IMR-90 (cell line): ENCODE measurements at places on chromosomes 6 and 20. TPM values are rescaled to one million over a fixed set of nuclear protein-coding genes. Genes with fewer than 3 reads are reported as not detected.
A peak's percentile ranks its signal among the peaks of the same experiment; 100 is the strongest.

DNA sequence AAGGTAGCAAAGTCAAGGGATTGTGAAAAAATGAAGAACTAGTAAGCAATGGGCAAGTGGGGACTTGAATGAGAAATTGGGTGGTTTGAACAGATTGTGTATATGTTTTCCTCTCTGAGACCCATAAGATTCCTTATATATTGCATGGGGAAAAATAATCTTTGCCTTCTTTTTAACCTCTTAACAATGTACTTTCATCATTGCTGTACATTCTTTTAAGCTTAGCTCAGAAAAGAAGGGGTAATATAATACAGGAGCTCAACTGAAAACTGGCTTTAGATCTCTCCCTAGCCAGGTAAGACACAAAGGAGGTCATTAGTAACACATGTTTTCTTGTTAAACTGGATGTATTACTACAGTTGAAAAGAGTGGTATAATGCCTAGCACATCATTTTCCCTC, 287.2 kb downstream of the RNF144B start:
- DNase-seq: no peak

DNA sequence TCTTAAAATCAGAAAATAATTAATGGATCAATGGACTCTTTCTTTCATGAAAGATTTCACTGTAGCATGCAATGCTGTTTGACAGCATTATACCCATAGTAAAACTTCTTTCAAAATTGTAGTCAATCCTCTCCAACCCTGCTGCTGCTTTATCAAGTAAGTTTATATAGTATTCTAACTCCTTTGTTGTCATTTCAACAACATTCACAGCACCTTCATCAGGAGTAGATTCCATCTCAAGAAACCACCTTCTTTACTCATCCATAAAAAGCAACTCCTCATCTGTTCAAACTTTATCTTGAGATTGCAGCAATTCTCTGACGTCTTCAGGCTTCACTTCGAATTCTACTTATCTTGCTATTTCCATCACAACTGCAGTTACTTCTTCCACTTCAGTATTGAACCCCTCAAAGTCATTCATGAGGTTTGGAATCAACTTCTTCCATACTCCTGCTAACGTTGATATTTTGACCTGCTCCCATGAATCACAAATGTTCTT, 26.4 kb upstream of the BACH2 start:
- DNase-seq: no peak

- peak; percentile 21 for DNase-seq
These were observed 156.3 kb upstream of the RNF24 start for GRCh38 chr20:4171538-4172116.

DNA sequence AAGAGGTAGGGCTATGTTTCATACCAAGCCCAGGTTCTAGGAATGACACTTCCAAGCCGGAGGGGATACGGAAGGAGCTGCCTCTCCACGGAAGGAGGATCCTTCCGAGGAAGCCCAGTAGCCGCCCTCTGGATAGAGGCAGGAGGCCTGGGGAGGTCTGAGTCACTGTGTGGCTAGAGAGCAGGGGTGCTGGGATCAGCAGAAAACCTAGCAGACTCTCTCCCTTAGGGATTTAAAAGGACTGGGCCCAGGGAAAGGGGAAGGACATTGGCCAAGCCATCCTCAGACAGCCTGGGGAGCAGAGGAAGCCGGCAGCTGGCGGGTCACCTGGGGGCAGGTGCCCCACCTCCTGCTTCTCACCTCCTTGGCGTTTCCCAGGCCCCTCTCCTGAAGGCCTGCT, 36.6 kb upstream of the NFATC2 start:
- peak; percentile 58 for DNase-seq

GRCh38 chr6:4365686-4366085, 230.3 kb upstream of the ECI2 start:
- DNase-seq: no peak

Gene KIAA0408
- total RNA-seq: 0.83 and 0.90 TPM in 2 replicates
